ENCODE measurements at places on chromosomes 13 and 19.

GRCh38 chr19:2302319-2303210, 5.4 kb downstream of the LINGO3 start:
- no peak for DNase-seq

DNA sequence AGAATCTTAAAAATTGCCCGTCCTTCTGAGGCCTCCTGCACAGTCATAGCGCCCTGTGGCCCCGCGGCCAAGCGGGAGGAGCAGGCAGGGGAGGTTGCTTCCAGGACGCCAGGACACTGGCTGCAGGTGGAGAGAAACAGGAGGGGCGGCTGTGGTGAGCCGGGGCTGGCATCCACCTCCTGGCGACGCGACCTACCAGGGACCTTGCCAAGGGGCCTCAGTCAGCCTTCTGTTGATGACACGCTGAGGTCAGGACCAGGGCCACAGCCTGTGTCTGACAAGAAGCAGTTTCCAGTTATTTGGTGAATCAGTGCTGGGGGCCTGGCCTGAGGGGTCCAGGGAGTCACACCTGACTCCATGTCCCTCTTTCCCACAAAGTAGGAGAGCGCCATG, 13.3 kb upstream of the MKNK2 start:
- no peak for DNase-seq

DNA sequence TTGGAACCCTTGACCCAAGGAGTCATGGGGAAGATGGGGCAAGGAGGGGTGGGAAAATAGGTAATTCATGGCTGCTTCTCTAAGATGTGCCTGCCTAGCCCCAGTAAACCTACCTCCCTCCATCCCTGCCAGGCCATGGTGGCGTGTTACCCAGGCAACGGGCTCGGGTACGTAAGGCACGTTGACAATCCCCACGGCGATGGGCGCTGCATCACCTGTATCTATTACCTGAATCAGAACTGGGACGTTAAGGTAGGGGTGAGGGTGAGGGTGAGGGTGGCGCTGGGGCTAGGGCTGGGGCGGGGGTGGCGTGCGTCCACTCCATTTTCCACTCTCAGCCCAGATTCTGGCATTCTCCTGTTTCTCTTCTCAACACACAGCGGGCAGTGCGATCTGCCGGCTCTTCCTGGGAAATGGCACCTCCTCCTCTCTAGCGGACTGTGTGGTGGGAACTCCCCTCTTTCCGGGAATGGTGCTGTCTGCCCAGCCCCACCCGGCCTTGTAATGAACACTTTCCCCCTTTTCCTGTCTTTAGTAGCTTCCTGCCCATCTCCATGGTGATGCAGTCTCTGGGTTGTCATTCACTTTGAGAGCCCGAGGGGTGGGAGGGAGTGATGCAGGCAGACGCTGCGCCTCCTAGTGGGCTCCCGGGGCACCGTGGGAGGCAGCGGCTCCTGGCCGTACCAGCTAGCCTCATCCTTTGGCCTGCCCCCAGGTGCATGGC, 7.6 kb downstream of the EGLN2 start:
- DNase-seq: peak; percentile 88

DNA sequence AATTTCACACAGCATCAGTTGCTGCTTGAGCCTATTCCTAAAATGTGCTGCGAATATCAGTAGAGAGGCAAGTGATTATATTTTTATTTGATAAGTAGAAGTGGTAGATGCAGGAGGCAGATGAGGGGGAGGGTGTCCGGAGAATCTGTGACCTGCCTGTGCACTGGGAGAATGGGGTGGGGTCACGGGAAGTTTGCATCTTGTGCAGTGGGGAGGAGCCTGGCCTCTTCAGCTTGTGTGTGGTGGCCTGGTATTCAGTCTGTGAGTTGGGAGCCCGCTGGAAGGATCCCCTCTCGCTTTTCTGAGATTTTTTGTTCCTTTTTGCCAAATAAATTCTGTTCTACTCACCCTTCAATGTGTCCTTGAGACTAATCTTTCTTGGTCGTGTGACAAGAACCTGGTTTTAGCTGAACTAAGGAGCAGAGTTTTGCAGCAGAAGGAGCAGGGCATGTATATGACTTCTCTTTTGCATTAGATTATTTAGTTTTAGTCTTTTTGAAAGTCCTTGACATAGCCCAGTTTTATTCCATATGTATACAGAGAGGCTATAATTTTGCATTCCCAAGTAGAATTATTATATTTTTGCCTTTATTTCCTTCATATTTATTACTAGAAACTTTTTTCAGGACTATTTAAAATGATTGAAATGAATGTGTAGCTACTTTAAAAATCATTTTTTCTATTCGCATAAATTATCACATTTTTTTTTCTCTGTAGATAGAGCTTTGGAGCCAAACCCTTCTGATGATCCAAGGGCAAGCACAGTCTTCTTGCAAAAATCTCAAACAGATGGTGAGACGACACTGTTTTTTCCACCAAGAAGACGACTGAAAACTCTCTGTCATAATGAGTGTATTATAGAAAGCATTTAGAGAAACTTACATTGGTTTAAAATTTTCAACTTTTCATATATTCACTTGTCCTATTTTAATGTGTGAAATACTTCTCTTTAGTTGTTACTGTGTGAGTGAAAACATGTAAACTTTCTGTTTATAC, 1257.2 kb downstream of the UQCRFS1 start:
- DNase-seq: no peak

DNA sequence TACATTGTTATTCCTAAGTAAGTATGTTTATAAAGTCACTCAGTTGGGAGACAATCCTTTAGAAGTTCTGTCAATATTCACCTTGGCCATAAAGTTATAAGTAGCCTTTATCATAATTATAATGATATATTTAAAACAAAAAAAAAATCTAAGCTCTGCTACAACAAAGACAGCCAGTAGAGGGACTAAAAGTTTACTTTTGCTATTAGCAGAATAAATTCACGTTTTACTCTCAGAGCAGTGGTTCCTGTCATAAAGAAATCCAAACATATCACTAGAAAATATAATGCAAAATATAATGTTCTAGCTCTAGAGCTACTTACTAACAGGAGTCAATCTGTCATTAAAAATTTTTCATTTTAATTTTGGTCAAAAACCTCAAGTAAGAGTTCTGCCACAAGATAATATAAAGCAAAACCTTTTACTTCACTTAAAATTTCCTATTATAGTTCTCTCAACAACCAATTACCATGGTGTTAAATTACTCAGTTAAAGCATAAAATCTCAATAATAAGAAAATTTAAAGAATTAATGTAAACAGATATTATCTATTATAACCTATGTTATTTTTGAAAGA, 17.7 kb downstream of the INTS6 start:
- no peak for DNase-seq

DNA sequence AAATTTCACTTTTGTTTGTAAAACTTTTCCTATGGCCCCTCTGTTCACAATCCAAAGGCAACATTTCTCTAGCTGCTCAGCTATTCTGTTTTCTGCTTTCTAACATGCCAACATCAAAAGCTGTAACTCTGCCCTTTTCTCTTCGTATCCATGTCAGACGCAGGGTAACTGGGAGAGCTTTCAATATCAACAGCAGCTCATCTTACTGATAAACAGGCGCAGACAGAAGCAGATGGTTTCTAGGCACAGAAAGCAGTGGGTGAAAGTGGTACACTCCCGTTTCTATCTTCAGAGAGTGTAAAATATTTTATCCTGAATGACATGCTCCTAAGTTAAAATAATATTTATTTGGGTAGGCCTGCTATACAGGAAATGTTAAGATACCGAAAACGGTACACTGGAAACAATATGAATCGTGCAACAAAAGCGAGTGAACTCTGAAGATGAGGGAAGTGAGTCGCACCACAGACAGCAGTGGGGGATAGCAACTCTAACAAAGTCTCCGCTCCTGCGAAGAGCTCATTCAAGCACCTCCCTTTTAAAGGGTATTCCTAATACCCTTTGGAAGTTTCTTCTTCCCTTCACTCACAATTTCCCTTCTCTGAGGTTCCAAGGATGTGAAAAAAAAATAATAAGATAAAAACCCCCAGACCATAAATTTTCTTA, 798.3 kb downstream of the GPC5 start:
- DNase-seq: no peak

DNA sequence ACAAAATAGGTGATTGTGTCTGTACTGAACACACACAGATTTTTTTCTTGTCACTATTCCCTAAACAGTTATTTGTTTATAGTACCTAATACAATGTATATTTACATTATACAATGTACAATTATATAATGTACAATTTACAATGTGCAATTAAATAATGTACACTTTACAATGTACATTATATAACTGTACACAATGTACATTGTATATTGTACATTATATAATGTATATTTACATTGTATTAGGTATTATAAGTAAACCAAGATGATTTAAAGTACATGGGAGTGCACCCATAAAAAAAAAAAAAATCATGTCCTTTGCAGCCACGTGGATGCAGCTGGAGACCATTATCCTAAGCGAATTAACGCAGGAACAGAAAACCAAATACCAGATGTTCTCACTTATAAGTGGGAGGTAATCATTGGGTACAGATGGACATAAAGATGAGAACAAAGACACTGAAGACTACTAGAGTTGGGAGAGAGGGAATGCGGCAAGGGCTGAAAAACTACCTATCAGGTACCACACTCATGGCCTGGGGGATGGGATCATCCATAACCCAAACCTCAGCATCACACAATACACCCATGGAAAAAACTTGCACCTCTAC, 68.1 kb downstream of the ABCC4 start:
- DNase-seq: no peak

DNA sequence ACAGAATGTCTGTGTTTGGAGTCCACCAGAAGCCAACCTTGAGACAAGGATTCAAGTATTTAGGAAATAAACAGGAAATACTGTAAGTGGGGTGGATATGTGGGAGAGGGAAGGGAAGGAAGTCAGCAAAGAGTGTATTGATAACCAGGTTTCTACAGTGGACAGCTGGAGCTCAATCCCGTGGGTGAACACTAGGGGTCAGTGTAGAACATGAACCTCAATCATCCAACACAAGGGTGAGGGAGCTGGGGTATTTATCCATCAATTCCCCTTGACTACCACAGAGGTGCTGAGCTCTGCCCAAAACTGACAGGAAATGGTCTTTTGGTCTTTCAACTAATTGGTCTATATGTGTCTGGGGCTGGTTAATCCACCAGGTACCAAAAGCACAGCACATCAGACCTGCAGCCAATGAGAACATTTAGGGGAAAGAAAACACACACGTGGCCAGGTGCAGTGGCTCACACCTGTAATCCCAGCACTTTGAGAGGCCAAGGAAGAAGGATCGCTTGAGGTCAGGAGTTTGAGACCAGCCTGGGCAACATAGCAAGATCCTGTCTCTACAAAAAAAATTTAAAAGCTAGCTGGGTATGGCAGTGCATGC, 5.6 kb upstream of the SYDE1 start:
- DNase-seq: peak; percentile 51

DNA sequence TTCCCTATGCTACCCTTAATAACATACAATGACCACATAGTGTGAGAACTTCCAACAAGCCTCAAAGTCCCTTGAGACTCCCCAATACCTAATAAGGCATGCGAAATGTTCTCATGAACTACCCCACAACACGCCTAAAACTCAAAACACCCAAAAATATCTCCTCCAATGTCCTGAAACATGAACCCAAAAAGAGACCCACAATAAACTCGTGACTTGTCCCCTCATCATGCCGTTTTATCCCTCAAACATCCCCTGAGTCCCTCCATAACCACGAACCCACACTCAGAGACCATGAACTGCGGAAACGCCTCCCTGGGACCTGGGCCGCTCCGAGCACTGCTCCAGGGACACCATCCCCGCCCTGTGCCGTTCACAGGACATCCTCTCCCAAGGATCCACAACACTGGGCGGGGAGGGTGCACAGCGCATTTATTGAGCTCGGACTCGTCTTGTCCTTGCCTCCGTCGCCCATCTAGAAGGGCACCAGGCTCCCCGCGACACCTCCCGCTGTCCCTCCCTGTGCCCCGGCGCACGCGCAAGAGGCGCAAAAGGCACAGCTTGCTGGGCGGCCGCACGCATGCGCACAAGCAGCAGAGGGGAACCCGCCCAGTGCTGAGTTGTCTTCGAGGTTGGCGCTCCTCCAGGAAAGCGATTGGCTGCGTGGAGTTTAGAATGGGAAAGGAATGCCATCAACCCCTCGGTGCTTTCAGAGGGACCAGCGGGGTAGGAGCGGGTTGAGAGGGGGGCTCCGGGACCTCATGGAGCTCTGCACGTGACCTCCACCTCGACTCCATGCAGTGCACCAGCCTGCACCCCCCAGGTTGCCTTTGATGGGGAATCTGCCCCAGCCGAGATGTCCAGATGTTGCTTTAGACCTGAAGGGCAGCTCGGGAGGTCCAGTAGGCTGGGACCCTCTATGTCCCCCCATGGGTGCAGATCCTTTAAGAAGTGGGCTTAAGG, 8.8 kb downstream of the FXYD3 start:
- peak; percentile 77 for DNase-seq

GRCh38 chr13:53250272-53250875, 221.8 kb downstream of the OLFM4 start:
- peak; percentile 69 for DNase-seq

DNA sequence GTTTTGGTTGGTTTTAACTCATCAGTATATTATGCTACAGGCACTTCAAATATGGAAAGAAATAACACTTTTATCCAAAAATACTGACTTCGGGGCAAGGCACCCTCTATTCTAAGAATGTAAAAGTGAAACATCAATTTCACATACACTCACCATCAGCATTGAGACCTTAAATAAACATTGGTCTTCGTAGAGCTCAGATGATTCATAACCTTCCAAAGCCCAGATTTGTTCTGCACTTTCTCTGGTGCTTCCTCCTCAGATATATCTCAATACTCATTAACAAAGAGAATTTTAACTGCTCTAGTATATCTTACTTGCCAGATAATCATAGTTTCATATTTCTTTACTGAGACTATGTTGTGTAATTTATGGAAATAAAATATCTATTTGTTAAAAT, 794.3 kb downstream of the LIG4 start:
- peak; percentile 61 for DNase-seq

DNA sequence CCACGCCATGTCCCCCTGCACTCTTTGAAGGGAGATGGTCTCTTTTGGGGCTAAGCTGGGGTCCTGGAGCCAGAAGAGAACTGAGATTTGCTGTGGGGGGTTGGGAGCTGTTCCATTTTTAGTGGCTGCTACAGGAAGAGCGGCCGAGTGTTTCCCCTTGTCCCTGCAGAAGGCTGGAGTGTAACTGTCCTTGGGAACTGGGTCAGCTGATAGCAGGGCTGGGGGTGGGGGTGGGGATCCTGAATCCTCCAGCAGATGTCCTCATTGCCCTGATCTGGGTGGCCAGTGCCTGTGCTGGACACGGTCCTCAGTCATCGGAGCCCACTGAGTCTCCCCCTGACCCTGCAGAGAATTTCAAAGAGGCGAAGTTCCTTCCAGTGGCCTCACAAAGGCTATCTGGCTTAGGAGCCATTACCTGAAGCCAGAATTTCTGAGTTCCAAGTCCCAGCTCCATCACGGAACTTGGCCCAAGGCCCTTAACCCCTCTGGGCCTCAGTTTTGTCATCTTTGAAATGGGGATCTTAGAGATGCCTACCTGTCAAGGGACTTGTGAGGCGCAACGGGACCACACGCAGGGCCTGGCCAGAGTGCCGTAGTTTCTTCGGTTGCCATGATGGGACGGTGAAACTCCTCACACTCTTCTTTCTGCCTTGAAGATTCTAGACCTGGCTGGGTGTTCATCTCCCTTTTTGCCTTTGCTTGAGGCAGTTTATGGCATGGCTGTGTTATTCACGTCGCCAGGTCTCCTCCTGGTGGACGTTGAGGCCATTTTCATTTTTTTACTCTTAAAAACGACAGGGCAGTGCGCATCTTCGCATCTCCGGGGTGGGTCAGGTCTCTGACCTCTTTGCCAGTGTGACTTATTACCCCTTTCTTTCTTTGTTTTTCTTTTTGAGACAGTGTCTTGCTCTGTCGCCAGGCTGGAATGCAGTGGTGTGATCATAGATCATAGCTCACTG, 51.9 kb downstream of the DNM2 start:
- DNase-seq: peak; percentile 51

GRCh38 chr13:35839806-35840205, 291.4 kb downstream of the DCLK1 start:
- DNase-seq: no peak

GRCh38 chr19:43667876-43668405, 2.0 kb downstream of the PLAUR start:
- DNase-seq: peak; percentile 3
